ENCODE measurements at places on chromosomes 5 and 9.
A peak's percentile ranks its signal among the peaks of the same experiment; 100 is the strongest.

- DNase-seq = no peak
Observed at GRCh38 chr9:132712753-132713152, 42.5 kb downstream of the GTF3C4 start.

GRCh38 chr9:1210954-1211353 lies 160.8 kb downstream of the DMRT2 start:
- DNase-seq = no peak

- DNase-seq = no peak
Observed at GRCh38 chr5:132281856-132282614, 12.2 kb upstream of the SLC22A4 start.

DNA sequence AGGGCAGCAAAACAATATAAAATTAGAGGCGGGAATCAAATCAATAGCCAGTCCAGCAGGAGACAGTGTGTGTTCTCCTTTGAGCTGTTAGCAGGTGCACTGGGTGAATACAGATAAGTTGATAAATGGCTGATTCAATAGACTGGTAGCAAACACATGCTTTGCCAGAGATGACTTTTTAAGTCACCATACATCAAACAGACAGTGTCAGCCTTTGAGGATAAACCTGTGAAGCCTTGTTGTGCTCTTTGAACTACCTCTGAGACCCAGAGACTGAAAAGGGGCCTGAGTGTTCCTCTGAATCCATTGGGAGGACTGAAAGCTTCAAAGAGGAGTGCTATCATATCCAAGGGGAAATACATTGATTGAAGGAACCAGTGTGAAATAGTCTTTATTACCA lies 301.9 kb downstream of the RASEF start:
- no peak for DNase-seq

DNA sequence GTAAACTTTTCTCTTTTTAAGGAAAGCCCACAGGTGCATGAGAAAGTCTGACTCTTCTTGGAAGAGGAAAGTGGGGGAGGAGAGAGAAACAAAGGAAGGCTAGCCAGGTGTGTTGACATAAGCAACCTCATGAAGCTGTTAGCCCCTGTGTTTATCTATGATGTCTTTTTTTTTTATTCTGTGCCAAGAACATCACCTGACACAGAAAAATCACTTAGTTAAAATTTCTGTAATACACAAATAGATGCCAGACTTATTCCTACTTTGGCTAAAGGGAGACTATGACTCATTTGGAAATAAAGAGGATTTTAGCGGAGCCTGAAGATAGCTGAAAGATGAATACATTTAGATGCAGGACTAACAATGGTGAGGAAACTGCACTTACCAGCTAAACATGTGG lies 58.3 kb downstream of the BAAT start:
- peak; percentile 64 for DNase-seq

DNA sequence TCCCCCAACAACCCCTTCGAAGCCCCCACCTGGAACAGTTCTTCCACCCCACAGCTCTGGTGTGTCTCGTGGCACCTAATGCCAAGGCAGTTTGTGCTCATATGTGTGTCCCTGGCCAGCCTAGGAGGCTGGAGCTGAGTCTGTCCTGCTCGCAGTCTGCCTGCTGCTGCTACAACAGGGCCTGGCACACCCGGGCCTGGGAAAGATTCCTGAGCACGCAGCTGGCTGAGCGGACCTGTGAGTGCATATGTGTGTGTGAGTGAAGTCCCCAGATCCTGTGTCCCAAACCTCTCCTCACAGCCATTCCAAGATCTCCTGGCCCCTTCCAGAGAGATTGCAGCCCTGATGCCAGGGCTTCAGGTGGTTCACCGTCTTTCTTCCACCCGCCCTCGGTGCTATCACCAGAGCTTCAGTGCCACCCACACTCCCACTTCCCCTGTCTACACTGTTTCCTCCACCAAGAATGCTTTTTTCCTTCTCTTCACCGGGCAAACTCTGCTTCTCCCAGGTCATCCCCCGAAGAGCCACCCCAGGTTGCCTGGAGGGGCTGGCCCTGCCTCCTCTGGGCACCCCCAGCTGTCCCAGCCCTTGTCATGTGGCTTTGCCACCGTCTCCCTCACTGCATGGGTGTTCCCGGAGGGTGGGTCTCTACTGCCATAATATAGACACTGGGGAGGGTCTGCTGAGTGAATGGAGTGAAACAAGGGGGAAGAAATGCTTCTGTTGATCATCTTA lies 28.4 kb downstream of the LMX1B start:
- no peak for DNase-seq

GRCh38 chr9:2066312-2067273 lies 51.4 kb downstream of the SMARCA2 start:
- DNase-seq = no peak

DNA sequence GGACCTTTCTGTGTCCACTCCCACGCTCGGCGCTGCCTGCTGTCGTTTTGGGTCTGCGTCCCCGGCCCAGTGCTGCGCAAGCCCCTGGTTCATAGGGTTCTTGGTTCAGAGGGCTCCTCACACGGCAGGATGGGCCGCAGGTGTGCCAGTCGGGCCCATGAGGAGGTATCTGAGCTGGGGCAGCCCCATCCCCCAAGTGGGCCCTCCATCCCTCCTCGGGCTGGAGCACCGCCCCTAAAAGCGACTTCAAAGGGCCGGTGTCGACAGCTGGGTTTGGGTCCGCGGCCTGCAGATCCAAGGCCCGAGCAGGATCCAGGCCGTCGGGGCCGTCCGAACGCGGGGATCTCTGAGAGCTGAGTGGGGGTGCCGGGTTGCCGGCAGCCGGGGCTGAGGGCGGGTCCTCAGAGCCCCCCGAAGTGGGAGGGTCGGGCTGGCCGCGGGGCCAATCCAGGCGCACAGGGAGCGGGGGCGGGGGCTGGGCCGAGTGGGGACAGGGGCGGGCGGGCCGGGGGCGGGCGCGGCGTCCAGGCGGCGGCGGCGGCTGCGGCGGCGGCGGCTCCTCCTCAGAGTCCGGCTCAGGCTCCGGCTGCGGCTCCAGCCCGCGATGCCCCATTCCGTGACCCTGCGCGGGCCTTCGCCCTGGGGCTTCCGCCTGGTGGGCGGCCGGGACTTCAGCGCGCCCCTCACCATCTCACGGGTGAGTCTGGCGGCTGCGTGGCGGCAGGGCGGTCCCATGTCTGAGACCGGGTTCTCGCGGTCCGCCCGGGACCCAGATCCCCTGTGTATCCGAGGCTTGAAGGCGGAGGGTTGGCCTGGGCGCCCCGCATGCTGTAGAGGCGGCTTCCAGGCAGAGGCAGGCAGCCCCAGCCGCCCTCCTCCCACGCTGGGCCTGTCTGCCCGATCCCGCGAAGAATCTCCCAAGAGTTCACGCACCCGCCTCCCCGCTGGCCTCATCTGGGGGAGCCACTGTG lies at the start of gene PDLIM4:
TSS of gene PDLIM4 (plus strand) at position 566 of the 971 bp plus-strand sequence. CDS start at position 605, 39 bp downstream.
- DNase-seq = no peak

DNA sequence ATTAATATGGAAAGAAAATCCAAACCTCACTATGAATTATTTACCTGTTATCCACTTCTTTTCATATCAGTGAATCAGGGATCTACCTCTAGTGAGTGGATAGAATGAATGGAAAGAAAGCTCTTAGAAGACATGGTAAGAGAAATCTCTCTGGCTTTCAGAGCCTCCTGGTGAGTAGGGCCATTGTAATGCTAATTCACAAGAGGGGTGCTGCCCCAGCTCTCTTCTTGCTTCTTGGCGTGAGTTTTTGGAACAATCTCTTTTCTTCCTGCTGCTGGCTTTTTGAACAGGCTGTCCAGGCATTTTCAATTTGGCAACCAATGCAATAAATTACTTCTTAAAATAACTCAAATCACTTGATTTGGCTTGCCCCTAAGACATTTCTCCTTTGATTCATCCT lies 49.9 kb upstream of the KCNN2 start:
- no peak for DNase-seq

DNA sequence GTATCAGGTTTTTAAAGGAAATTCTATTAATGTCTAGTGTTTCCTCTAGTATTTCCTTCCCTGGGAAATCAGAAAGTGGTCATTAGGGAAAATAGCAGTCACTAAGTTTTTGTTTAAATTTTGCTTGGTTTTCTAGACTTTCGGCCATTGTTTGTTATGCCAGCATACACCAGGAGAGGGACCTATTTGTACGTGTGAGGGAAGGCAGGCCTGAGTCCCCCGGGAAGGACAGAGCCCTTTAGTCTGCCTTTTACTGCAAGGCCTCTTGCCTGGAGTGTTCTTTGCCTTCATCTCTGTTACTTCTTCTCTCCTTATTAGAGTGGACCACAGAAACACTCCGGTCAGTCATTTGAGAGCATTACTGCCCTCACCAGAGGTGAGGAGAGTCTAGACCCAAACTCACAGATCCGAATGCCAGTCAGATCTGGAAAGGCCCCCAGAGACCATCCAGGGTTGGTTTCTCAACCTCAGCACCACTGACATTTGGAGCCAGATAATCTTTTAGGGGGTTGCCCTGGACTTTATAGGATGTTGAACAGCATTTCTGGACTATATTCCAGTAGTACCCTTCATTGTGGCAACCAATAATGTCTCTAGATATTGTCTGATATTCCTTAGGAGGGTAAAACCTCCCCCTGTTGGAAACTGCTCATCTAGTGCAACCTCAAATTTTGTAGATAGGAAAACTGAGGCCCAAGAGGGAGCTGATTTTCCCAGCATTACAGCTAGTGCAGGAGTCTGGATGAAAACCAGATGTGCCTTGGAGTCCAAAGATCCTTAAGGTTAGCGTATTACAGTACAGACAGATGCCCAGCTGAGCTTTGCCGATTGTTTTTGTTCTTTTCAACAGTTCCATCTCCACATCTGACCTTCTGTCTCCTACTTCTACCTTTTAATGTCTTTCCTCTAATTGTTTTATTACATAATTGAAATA lies 93.0 kb upstream of the NIPAL4 start:
- DNase-seq = no peak
